Activated T-helper 1 cell treated with anti-CD3 and anti-CD28 coated beads, Interleukin-2, amount 50 U/mL, for 16 hours (primary cell): ENCODE measurements at places on chromosomes 2 and 18.

GRCh38 chr18:46393230-46393629, 263.8 kb downstream of the LOXHD1 start:
- DNase-seq = no peak

- no peak for DNase-seq
These were observed 325.9 kb upstream of the LINC00305 start for GRCh38 chr18:64474773-64475172.

- DNase-seq = no peak
These were observed 13.6 kb upstream of the NARS1 start for GRCh38 chr18:57635003-57635822.

DNA sequence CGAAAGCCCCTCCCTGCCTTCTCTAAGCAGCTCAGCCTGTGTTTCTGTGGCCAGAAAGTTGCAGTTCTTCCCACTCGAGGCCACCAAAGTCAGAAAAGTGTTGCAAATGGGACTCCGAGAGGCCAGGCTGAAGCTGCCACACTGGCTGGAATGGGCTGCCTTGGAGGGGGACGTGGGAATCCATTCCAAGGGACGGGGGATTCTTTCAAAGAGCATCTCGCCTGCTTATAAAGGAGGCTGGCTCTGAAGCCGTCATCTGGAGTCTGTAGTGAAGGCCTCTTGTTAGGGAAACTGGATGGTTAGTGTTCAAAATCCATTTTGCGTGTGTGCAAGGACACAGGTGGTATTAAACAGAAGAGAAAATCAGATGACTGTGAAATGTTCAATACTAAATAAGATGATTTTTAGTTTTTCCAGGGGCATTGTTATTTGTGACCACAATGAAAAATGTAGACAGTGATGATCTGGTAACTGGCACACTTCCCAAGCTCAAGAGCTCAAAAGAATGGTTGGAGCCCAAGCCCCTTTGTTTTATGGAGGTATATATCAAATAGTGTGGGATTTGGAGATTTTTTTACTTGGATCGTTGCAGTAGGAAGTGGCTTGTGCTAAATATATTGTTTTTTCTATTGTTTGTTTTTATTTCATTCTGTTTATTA, 782 bp downstream of the FAM228B start:
- DNase-seq = no peak

DNA sequence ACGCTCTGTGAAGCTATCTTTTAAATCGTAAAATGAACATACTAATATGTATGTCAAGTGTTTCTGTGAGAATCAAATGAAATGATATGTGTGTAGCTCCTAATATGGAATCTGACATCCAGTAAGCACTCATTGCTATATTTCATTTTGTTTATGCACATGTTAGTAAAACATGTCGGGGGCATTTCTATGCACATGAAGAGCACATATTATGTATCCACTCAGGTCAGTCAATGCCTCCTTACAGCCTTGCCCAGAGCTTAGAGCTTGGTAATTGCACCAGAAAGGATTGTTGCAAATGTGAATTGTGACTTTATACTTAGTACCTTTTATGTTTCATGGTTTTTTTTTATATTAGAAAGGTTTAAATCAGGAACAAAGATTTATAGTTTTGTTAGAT, 463.7 kb upstream of the HNMT start:
- DNase-seq = no peak

- DNase-seq = no peak
These were observed 38.2 kb upstream of the RAB27B start for GRCh38 chr18:54790109-54790508.

GRCh38 chr18:74351354-74351753, 35.7 kb downstream of the C18orf63 start:
- DNase-seq = no peak

DNA sequence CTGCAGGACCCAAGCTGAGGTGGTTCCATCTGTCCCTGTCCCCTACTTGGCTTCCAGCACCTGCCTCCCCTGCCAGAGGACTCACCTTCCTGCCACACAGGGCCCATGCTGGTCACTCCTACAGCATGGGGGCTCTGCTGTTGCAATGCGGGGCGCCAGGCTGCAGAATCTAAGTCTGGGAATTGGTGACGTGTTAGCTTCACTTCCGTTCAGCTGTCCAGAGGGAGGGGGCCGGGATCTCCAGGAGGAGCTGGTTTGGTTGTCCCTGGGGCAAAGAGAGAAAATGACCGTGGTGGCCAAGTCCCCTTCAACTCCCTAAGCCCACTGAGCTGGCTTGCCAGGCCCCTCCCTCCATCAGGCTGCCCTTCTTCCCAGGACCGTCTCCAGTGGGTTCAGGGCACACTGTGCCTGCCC, 69.5 kb downstream of the IL1R2 start:
- DNase-seq = no peak
